ENCODE measurements at places on chromosomes 1 and 21.

GRCh38 chr1:234710381-234710780, 100.4 kb upstream of the IRF2BP2 start:
- no peak for DNase-seq

DNA sequence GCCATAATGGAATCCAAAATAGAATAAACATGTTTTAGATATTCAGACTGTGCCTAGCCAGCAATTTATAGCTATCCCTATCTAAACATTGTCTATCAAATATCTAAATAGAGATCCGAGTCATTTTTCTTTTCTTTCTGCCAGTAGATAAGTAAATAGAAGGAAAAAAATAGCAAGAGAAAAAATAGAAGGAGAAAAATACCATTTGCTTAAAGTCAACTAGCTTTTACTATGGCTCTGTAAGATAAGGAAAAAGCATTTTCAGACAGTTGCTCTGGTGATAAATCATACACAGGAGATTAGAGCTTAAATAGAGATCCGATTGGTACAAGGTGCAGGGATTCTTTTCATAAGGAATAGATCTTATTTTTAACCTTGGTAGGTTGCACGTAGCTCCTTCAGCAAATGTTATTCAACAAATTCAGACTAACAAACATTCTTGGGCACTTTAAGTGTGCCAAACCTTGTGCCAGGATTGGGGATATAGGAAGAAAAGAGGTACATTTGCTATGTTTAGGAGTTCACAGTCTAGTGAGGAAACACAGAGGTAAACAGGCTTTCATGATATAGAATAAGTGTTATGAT, 70.1 kb upstream of the CCDC190 start:
- peak; percentile 58 for DNase-seq

DNA sequence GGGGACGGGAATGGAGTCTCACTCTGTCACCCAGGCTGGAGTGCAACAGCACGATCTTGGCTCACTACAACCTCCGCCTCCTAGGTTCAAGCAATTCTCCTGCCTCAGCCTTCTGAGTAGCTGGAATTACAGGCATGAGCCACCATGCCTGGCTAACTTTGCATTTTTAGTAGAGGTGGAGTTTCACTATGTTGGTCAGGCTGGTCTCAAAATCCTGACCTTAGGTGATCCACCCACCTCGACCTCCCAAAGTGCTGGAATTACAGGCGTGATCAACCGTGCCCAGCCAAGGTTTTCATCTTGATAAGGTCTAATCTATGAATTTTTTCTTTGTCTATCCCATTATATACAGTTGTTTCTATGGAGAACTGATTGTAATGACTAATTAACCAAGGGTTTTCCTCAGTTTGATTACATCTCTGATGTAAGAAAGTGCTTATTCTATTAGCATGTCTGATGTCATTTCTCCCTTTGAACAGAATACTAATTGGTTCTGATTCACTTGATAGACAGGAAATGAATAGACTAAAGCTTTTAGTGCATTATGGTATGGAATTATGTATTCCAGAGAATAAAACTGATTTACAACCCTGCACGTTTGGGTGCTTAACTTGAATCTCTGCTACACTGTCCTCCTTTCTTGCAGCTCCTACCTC, 11.9 kb downstream of the PACC1 start:
- no peak for DNase-seq

DNA sequence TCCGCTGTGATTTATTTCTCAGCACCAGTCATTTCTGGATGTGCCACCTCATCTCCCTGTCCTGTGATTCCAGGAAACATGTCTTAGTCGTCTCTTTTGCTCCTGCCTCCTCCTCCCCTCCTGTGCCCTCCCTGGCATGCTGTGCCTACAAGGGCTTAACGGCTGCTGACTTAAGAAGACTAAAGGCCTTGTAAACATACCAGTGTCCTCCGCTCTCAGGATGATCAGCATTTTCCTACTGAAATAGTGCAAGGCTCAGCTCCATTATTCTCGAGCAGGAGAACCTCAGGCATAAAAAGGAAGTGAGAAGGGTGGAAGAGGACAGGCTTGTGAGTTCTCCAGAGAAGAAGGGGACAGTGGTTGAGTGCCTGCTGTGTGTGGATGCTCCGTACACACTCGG, 61.6 kb upstream of the RUNX3 start:
- DNase-seq: no peak

DNA sequence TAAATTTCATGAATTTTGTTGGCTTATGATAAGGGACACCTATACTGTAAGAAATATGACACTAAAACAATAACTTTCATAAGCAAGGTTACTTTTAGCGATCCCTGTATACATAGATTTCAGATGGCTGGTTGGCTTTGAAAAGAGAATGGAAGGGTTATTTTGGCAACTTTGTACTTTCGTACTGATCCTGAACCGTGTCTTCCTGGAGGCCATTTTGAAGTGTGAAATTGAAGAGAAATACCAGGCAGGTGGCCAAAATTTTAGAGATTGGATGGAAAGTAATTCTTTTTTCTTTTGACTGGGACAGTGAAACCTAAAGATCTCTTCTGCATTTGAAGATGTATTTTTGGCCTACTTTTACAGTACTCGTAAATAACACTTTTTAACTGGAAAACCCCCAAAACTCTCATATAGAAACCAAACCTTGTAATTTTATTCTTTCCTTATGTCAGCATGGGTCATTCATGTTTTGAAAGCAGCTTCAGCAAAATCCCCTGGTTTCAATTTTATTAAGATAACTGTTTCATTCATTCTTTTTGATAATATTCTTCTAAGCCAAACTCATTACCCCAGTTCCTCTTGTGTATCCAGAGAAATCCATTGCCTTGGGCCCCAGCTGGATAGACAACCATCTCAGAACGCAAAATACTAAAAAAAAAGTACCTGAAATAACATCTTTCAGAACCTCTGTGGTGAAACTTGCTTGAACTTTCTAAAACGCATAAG, 38.4 kb upstream of the ZNF281 start:
- DNase-seq: no peak

- DNase-seq: peak; percentile 53
Observed at GRCh38 chr1:160813215-160813614, 17.2 kb downstream of the LY9 start.

DNA sequence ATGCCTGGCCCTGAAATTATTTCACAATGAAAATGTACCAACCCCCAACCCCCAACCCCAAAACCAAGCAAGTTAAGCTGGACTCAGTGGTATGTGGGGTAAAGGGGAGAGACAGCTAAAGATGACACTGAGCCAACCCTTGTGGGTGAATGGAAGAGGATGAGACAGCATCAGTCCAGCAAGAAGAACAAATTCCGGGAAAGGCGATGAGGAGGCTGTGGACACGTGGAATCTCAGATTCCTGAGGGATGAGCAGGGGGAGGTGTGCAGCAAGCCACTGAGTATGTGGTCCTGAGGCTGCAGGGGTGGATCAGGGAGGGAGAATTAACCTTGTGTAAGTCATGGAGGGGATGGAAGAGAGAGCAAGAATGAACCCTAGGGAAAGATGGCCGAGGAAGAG, 14.4 kb upstream of the ZNF362 start:
- no peak for DNase-seq

- DNase-seq: no peak
Observed at GRCh38 chr1:33147997-33148314, 33.9 kb downstream of the TRIM62 start.

- no peak for DNase-seq
Observed at GRCh38 chr1:198295225-198295624, 138.4 kb downstream of the NEK7 start.

DNA sequence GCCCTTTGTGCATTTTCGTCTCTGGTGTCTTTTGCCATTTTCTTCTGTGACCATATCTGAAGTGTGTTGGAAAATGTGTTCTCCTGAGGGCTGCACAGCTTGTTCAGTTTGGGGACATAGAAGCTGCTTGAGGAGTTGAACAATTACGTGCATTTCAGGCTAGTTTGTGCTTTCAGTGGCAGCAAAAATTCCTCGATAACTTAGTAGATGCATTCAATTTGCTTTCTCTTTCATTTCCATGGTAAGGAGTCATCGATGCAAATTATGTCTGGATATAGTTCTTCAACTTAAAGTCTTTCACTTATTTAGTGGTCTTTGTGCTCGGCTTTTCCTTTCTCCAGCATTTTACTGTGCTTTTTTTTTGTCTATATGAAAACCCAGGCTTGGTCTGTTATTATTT, 441.5 kb downstream of the PLA2G4A start:
- peak; percentile 15 for DNase-seq

DNA sequence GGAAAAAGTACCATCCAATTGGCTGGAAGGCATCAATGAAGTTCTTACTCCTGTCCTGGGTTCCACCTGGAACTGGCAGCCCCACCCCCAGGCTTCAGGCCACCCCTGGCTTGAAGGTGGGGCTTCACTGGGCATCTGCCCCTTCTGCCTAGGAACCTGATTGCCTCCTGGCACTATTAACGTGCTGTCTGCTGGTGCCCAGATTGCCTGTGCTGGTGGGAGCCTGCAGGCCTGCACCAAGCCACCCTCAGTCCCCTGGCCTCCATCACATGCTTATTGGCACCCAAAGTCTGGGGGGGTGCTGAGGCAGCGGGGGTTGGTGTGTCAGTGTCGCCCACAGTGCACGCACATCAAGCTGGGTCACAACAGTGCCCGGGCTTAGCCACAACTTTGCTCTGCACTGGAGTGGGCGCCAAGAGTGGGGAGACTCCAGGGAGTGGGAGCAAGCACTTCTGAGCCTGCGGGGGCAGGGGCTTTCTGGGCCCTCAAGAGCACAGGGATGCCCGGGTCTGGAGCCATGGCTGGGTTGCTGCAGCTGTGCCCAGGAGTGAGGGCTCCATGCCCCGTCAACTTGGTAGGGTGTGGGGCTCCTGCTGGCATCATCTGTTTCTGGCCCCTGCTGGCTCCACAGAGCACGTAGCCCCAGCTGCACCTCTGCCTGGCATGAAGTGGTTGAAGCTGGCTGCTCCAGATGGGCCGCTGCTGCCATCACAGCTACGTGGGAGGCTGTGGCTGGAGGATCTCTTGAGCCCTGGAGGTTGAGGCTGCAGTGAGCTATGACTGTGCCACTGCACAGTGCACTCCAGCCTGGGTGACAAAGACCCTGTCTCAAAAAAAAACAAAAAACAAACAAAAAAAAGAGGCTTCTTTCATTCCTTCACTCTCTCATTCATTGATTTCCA, 4.1 kb upstream of the LSM10 start:
- no peak for DNase-seq

DNA sequence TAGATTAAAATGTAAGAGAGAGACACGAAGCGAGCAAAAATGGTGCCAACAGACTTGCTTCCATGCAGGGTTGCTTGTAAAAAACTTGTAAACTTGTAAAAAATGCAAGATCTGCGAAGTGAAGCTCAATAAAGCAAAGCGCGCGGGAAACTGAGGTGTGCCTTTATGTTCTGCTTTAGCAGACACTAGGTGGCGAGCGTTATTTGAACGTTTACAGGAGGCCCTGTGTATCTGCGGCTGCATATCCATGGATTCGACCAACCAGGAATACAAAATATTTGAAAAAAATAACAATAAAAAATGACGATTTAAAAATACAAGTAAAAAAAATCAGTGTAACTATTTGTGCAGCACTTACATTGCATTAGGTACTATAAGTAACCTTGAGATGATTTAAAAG, 1.5 kb downstream of the UBE2G2 start:
- peak; percentile 40 for DNase-seq

- no peak for DNase-seq
Observed at GRCh38 chr21:35359076-35359475, 310.0 kb upstream of the RUNX1 start.

DNA sequence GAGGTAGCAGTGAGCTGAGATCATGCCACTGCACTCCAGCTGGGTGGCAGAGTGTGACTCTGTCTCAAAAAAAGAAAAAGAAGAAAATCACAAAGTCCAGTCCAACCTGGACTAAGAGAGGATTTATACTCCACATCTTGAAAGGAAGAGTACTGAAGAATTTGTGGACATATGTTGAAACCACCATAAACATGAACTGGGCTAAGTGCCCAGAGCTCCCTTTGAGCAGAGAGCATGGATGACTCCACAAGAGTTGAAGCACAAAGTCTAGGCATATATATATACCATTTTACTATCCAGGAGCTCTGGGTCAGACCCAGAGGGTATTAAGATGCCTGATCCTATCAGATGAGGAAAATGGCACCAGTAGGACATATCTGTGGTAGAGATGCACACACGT, 86.6 kb downstream of the OMA1 start:
- no peak for DNase-seq

GRCh38 chr1:145706086-145706664, 993 bp downstream of the PDZK1 start:
- DNase-seq: peak; percentile 64

DNA sequence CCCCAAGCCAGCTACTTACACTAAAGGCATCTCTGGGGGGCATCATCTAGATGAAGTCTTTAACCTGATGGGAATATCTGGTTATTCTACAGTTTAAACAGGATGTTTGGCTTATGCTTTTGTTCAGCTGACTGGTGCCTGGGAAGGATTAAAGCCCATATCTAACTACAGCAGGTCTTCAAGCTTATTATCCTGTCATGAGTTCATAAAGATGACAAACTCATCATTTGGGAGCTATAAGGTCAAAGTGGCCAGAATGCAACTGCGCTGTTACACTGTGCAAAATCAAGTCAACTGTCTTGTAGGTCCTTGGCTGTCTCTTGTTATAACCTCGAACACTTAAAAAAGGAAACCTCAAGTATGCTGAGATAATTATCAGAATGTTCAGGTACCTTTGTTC, 18.6 kb upstream of the MOB3C start:
- DNase-seq: no peak

GRCh38 chr1:41322835-41323234, 38.4 kb upstream of the FOXO6 start:
- DNase-seq: peak; percentile 42

- no peak for DNase-seq
Observed at GRCh38 chr1:46405724-46406123, 11.6 kb downstream of the FAAH start.

- no peak for DNase-seq
Observed at GRCh38 chr1:229190057-229190575, 80.8 kb upstream of the RAB4A start.

DNA sequence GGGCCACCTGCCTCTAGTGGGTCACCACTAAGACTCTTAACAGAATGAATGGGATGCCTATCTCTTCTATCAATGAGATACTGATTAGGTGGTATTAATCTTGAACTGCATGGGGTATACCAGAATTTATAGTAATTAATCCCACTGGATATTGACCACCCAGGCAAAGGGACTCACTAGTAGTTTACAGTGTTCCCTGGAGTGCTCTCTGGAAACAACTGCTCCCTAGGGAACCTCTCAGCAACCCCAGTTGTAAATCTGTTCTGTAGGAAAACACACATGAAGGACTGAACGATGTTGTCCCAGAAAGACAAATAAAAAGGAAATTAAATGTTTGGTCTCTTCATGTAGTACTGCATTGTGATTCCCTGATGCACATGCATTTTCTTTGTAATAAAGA, 430.5 kb downstream of the HLX start:
- DNase-seq: no peak

GRCh38 chr1:243851257-243851756, 1.3 kb upstream of the AKT3 start:
- peak; percentile 11 for DNase-seq

GRCh38 chr1:29672416-29673227, 436.3 kb downstream of the PTPRU start:
- DNase-seq: no peak

DNA sequence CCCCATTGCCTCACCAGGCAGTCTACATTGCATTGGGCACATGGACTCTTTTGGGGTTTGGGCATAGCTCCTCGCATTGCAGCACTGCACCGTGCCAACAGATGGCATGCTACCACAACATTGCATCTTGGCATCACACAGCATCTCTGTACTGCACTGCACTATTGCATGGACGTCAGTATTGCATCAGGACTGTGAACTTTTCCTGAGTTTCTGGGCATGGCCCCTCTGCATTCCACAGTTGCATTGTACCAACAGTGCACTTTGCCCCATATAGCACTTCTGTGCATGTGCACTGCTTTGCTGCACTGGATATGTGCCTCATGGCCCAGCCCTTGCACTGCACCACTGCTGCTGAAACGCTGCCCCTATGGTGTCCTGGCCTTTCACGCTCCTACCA, 9.6 kb downstream of the PTPRU start:
- DNase-seq: no peak

Measured in small intestine (tissue), 16 donors.